ENCODE measurements at places on chromosomes 1 and 21. TPM values are rescaled to one million over a fixed set of nuclear protein-coding genes. Genes with fewer than 3 reads are reported as not detected.

DNA sequence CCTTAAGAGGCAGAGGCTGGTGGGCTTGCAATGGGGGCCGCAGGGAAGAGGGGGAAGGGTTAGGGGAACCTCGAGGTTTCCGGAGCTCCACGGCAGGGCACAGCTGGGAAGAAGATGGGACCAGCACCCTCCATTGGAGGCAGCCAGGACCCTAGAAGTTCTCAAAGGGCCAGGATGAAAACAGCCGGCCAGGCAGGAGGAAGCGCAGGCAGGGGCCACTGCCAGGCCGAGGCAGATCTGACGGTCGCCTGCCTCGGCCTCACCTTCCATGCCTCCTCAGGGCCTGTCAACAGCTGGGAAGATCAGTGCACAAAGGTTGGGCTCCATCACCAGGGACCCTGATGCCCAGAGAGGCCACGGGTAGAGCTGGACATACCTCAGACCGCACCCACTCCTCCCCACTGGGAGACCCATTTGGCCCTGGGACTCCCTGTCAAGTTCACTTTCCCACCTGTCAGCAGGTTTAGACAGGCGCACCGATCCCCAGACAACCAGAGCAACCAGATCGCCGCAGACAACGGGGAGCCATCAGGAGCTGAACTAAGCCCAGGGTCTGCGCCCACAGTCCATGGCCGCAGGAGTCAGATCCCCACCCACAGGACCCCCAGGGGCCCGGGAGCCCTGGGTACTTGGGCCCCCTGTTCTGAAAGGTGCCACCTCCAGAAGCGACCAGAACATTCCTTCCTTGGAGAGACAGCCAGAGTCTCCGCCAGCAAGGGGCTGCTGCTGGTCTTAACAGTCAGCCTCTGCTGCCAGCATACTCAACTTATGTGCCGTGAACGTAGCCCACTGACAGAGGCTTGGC lies 2.2 kb downstream of the SLC19A1 start:
- peak; percentile 14 for DNase-seq

GRCh38 chr1:30603081-30603858 lies 120.1 kb downstream of the MATN1 start:
- no peak for DNase-seq

DNA sequence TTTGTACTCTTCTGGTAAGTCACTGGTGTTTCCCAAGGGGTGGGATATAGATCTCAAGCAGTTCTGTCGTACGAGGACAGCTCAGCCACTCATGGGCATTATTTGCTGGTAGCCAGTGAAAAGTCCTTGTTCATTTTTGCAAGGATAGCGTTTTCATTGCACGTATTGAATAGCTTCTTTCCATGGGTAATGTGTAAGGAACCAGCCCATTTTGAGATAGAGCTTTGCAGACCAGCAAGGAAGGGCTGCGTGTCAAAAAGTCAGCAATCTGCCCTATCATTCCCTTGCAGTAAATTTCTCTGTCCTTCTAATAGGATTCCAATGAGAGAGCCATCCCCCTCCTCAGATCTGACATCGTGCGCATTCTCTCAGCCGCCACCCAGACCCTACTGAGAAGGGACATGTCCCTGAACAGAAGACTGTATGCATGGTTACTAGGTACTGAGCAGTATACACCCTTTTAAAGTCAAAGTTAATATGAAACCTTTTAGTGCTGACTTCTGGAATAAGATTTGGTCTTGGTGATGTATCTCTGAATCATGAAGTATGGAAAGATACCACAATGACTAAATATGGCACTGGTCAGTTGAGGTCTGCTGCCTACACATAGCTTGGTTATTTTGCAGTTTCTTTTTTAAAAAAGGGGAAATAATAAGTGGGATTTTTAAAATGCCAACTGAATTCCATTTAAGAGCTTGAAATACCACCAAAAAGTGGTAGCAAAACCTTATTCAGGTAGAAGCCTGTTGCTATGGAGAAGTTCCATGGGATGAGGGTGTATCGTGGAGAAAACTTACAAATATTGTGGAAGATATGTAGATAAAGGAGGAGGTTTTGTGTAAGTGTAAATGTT lies 55.3 kb downstream of the DOP1B start:
- DNase-seq = no peak

- DNase-seq = no peak
Observed at GRCh38 chr1:46333300-46334029, 7.1 kb upstream of the NSUN4 start.

GRCh38 chr1:56098946-56099345 lies 480.4 kb downstream of the PLPP3 start:
- DNase-seq = no peak

FAM163A gene
- total RNA-seq = 0.17 TPM
